ENCODE measurements at places on chromosomes 1 and 21. TPM values are rescaled to one million over a fixed set of nuclear protein-coding genes. Genes with fewer than 3 reads are reported as not detected.

GJA9 gene
- total RNA-seq, result not detected

- no peaks in the 10 kb centered on the region for H3K36me3 ChIP-seq
- H3K4me3 ChIP-seq, result no peak overlapping the region
- no peak overlapping the region for H3K27ac ChIP-seq
- no peaks in the 10 kb centered on the region for H3K27me3 ChIP-seq
- no peak for DNase-seq
These were observed 2.4 kb upstream of the LIPI start for GRCh38 chr21:14213164-14213563.

CASZ1 gene
- total RNA-seq, result 7.5 TPM

KRTAP10-6 gene
- total RNA-seq, result not detected

NR1I3 gene
- total RNA-seq, result not detected

AMY1C gene
- not detected for total RNA-seq

DNA sequence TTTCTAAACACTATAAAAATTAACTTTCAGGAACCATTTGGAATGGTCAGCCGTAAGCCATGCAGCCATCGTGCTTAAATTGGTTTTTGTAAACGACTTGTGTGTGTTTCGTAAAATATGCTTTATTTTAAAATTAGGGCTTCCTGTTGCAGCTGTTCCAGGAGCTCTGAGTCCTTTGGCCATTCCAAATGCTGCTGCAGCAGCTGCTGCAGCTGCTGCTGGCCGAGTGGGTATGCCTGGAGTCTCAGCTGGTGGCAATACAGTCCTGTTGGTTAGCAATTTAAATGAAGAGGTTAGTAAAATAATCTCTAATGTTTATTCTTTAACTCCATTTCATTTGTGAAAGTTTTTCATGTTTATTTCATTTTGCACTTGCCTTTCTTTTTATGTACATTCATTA, 83.1 kb downstream of the PTBP2 start:
- no peaks in the 10 kb centered on the region for H3K4me1 ChIP-seq
- H3K36me3 ChIP-seq, result peaks cover 4% of the 10 kb centered on the region
- no peak overlapping the region for H3K27ac ChIP-seq
- DNase-seq, result no peak
- H3K27me3 ChIP-seq, result no peaks in the 10 kb centered on the region

DNA sequence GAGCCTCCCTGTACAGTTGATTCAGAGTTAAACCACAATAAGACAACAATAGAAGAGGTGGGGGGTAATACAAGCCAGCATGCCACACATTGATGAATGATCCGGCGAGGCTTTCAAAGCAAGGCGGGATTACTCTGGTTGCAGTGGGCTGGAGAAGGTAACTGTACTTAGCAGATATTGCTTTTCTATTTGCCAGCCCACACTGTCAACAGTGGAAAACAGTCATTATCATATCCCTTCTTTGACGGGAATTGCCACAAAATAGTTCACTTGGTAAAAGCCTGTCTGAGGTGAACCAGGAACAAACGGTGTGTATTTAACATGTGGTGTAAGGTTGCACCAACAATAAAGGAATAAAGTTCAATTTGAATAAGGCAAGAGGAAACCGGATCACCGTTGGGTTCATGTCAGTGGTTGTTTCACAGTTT, 5.8 kb upstream of the KCNJ15 start:
- H3K36me3 ChIP-seq, result no peaks in the 10 kb centered on the region
- no peak overlapping the region for H3K4me3 ChIP-seq
- DNase-seq, result no peak
- no peaks in the 10 kb centered on the region for H3K4me1 ChIP-seq

SKI gene
- total RNA-seq, result 96.1 TPM

SCAF4 gene
- 64.7 TPM for total RNA-seq

GRCh38 chr1:168585191-168585590, 8.8 kb downstream of the XCL1 start:
- H3K27me3 ChIP-seq, result no peaks in the 10 kb centered on the region
- no peaks in the 10 kb centered on the region for H3K36me3 ChIP-seq
- DNase-seq, result no peak

- no peak overlapping the region for H3K27ac ChIP-seq
- H3K36me3 ChIP-seq, result peaks cover 47% of the 10 kb centered on the region
- no peaks in the 10 kb centered on the region for H3K27me3 ChIP-seq
- peaks cover 42% of the 10 kb centered on the region for H3K4me1 ChIP-seq
- no peak for DNase-seq
- no peak overlapping the region for H3K4me3 ChIP-seq
These were observed 22.4 kb downstream of the PTTG1IP start for GRCh38 chr21:44850905-44851657.

PLEKHO1 gene
- total RNA-seq, result 154 TPM

OR2G6 gene
- total RNA-seq, result not detected

DNA sequence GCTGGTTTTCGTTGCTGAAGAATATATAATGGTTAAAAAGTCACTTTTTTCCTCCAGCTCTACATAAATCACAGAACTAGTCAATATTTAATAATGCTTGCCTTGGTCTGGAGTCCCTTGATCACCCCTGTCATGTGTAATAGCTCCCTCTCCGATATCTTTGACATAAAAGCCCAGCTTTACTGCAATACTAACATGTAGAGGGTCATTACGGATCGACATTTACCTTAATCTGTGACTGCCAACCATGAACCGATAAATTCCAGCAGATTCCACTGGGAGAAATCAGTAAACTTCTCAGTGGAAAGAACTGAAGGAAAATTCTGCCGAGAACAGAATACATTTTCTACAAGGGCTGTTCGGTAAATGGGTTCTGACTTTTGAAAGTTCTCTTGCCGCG, 396.5 kb downstream of the KCTD3 start:
- no peaks in the 10 kb centered on the region for H3K4me1 ChIP-seq
- no peaks in the 10 kb centered on the region for H3K27me3 ChIP-seq
- H3K36me3 ChIP-seq, result no peaks in the 10 kb centered on the region
- DNase-seq, result no peak

DNA sequence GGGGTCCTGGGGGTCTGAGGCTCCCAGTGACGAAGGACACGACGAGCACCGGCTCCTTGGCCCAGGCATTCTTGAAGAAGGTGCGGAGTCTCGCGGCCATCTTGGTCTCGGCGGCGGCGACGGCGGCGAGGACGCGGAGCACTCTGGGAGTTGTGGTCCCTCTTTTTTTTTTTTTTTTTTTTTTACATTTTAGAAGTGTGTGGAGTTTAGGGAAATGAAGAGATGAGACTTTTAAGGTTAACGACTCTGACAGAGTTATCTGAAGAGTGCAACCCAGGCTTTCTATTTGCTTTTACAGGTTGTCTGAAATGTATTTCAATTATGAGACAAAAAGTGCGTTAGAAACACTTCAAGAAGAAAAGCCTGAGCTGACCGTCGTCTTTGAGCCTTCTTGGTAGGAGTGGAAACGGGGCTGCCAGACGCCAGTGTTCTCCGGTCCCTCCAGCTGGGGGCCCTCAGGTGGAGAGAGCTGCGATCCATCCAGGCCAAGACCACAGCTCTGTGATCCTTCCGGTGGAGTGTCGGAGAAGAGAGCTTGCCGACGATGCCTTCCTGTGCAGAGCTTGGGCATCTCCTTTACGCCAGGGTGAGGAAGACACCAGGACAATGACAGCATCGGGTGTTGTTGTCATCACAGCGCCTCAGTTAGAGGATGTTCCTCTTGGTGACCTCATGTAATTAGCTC, 9.7 kb downstream of the OR2B11 start:
- no peaks in the 10 kb centered on the region for H3K4me1 ChIP-seq
- H3K36me3 ChIP-seq, result peaks cover 21% of the 10 kb centered on the region
- no peak overlapping the region for H3K4me3 ChIP-seq
- no peaks in the 10 kb centered on the region for H3K27me3 ChIP-seq
- DNase-seq, result peak; percentile 11
- no peak overlapping the region for H3K27ac ChIP-seq

- no peak overlapping the region for H3K27ac ChIP-seq
- no peaks in the 10 kb centered on the region for H3K27me3 ChIP-seq
- H3K4me1 ChIP-seq, result no peaks in the 10 kb centered on the region
- DNase-seq, result no peak
These were observed 43.1 kb upstream of the CXADR start for GRCh38 chr21:17469727-17470126.

- no peaks in the 10 kb centered on the region for H3K36me3 ChIP-seq
- no peak overlapping the region for H3K27ac ChIP-seq
- no peaks in the 10 kb centered on the region for H3K27me3 ChIP-seq
- DNase-seq, result no peak
These were observed 48.9 kb upstream of the F3 start for GRCh38 chr1:94590203-94591137.

DCDC2B gene
- not detected for total RNA-seq

PPFIA4 gene
- total RNA-seq, result 1.4 TPM

GRCh38 chr1:119862276-119862675, 34.0 kb downstream of the ADAM30 start:
- peaks cover 7% of the 10 kb centered on the region for H3K4me1 ChIP-seq
- H3K36me3 ChIP-seq, result no peaks in the 10 kb centered on the region
- H3K27me3 ChIP-seq, result no peaks in the 10 kb centered on the region
- no peak for DNase-seq

DNA sequence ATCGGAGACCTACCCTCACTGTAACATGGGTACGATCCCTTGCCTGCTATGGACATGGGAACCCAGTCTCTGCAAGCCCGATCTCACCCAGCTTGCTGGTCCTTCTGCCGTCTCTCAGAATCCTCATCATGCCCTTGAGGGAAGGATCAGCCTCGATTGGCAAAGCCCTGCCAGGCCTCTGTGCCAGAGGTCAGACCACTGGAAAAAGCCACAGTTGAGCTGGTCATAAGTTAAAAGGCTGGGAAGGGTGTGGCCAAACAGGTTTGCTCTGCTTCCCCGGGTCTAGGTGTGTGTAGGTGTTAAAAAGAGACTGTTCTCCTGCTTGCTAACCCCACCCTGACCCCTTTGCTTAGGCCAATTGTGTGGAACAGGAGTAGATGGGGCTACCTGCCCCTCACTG, 19.5 kb upstream of the PADI3 start:
- H3K36me3 ChIP-seq, result no peaks in the 10 kb centered on the region
- H3K27ac ChIP-seq, result no peak overlapping the region
- no peaks in the 10 kb centered on the region for H3K27me3 ChIP-seq
- H3K4me1 ChIP-seq, result no peaks in the 10 kb centered on the region
- H3K4me3 ChIP-seq, result no peak overlapping the region

LRRC3 gene
- total RNA-seq, result 1.5 TPM

DNA sequence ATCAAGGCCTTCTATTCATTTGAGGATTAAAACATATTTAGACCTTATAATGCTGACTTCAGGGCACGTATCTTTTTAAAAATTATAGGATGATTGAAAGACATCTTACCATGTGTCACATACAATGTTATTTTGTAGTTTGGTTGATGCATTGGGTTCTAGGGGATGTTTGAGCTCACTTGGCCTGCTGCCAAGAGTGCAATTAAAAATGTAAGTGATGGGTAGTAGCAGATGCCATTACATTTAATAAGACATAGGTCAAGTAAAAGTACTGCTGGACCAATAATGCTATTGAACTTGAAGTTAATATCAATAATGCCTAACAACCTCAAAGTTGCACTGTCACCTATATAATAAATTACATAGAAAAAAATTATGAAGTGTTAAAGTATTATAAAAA, 616.5 kb upstream of the RGS18 start:
- H3K4me3 ChIP-seq, result no peak overlapping the region
- H3K27me3 ChIP-seq, result no peaks in the 10 kb centered on the region

- H3K27me3 ChIP-seq, result peaks cover 24% of the 10 kb centered on the region
- no peaks in the 10 kb centered on the region for H3K36me3 ChIP-seq
- H3K27ac ChIP-seq, result no peak overlapping the region
These were observed 2.9 kb upstream of the OLIG1 start for GRCh38 chr21:33067043-33067442.

- no peaks in the 10 kb centered on the region for H3K4me1 ChIP-seq
- H3K36me3 ChIP-seq, result no peaks in the 10 kb centered on the region
- H3K27ac ChIP-seq, result no peak overlapping the region
- H3K4me3 ChIP-seq, result no peak overlapping the region
These were observed 38.6 kb downstream of the CYYR1 start for GRCh38 chr21:26534517-26534916.

GRCh38 chr1:56194701-56195300, 384.6 kb downstream of the PLPP3 start:
- H3K36me3 ChIP-seq, result no peaks in the 10 kb centered on the region
- H3K4me1 ChIP-seq, result no peaks in the 10 kb centered on the region
- no peak overlapping the region for H3K27ac ChIP-seq
- DNase-seq, result no peak

DNA sequence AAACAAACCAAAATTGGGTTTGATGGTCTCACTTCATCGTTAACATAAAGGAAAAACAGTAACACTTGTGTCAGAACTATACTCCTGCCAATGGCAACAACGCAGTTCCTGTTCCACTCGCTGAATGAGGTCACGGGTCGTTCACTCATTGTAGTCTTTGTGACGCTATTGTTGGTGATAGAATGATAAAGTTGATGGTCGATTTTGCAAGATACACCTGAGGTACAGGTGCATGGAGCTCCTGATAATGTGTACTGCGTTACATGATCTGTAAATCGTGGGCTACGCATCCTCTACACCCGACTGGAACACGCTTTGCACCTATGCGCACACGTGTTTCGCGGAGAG, 391 bp upstream of the CENPS start:
- no peak for DNase-seq
- H3K4me3 ChIP-seq, result peak overlapping the region; percentile 63
- H3K36me3 ChIP-seq, result no peaks in the 10 kb centered on the region
- peak overlapping the region; percentile 83 for H3K27ac ChIP-seq

LRRC39 gene
- total RNA-seq, result 1.3 TPM

TMEM200B gene
- not detected for total RNA-seq

- no peak overlapping the region for H3K27ac ChIP-seq
- H3K4me3 ChIP-seq, result no peak overlapping the region
- H3K4me1 ChIP-seq, result no peaks in the 10 kb centered on the region
- H3K27me3 ChIP-seq, result no peaks in the 10 kb centered on the region
- DNase-seq, result no peak
These were observed 65.3 kb downstream of the KLHDC7A start for GRCh38 chr1:18546026-18546425.

DNA sequence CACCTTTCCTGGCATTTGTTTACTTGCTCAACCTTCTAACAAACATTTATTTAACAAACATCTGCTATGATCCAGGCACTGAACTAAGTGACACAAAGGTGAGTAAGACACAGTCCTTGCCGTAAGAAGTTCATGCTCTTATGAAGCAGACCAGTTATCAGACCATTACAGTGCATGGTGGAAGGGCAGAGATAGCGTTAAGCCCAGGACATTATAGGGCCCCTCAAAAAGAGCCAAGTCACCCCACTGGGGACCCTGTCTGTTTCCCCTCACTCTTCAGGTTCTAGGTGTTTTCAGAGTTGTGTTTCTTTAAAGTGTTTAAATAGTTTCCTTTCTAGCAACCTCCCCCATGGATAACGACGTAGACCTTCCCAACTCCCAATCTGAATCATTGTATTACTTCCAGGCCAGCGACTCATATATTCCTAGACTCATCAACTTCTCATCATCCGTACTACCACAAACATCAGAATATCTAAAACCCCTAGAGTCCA, 39.3 kb downstream of the TCP10L start:
- DNase-seq, result no peak
- H3K27me3 ChIP-seq, result no peaks in the 10 kb centered on the region
- no peak overlapping the region for H3K27ac ChIP-seq
- H3K4me1 ChIP-seq, result no peaks in the 10 kb centered on the region

- H3K27ac ChIP-seq, result no peak overlapping the region
- peak overlapping the region; percentile 21 for H3K4me3 ChIP-seq
- H3K36me3 ChIP-seq, result no peaks in the 10 kb centered on the region
- H3K4me1 ChIP-seq, result peaks cover 8% of the 10 kb centered on the region
- peak; percentile 54 for DNase-seq
- H3K27me3 ChIP-seq, result no peaks in the 10 kb centered on the region
These were observed 1.8 kb downstream of the CD160 start for GRCh38 chr1:145720878-145721671.

GRCh38 chr21:35482096-35482495, 433.0 kb upstream of the RUNX1 start:
- DNase-seq, result no peak
- no peak overlapping the region for H3K27ac ChIP-seq
- H3K4me3 ChIP-seq, result no peak overlapping the region
- no peaks in the 10 kb centered on the region for H3K36me3 ChIP-seq

All from CD4-positive, alpha-beta memory T cell (primary cell).